ENCODE measurements at places on chromosomes 5 and 9. TPM values are rescaled to one million over a fixed set of nuclear protein-coding genes. Genes with fewer than 3 reads are reported as not detected.

Gene PLEKHG4B
- total RNA-seq = 0.13 TPM

Gene TMC1
- 0.25 TPM for total RNA-seq

Gene CYLC2
- not detected for total RNA-seq

Gene DNAJC21
- total RNA-seq = 15.5 TPM

Gene MGAT1
- total RNA-seq = 67.9 TPM

Gene FGF1
- 0.13 TPM for total RNA-seq

Gene STK32A
- 0.25 TPM for total RNA-seq

Gene CAMLG
- total RNA-seq = 30.9 TPM

Gene ALDH7A1
- total RNA-seq = 20.4 TPM

Gene MACIR
- total RNA-seq = 5.1 TPM

Gene ABITRAM
- total RNA-seq = 3.2 TPM

Gene PCDHGA2
- total RNA-seq = 0.39 TPM
